Right lobe of liver (tissue), 6 donors: ENCODE measurements at places on chromosomes 16 and 17. TPM values are rescaled to one million over a fixed set of nuclear protein-coding genes. Genes with fewer than 3 reads are reported as not detected.
A peak's percentile ranks its signal among the peaks of the same experiment; 100 is the strongest.

The SHCBP1 gene
- 0.23 TPM for total RNA-seq

The ZG16B gene
- 0.24 TPM for total RNA-seq

DNA sequence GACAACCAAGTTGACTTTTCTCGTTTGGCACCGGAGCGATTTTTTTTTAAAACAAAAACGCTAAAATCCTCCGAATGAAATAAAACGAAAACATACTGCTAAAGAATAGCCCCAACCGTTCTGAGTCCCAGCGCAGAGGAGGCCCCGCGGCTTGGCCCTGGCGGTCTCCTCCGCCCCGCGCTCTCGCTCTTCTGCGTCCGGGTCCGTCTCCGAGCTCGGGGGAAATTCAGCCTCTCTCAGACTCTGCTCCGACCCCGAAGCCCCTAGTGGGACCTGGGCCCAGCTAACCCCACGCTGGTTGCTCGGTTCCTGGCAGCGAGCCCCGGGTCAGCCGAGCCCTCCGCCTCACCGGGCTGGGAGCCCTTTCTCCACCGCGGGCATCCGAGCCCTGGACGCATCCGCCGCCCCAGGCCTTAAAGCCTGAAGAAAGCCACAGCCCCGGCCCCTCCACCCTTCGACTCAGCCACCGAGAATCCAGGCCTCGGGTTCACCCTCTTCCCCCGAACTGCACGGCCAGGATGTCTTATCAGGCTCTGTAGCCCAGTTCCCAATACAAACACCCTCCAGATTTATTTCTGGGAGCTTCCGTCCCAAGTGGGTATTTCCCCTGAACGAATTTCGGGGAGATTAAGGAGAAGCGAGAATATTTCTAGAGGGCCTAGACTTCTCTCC, 1.2 kb downstream of the TBX2 start:
- no peaks in the 10 kb centered on the region for H3K27me3 ChIP-seq
- H3K4me3 ChIP-seq = peak overlapping the region; percentile 35
- H3K4me1 ChIP-seq = peaks cover 4% of the 10 kb centered on the region
- DNase-seq = no peak

The HEATR9 gene
- not detected for total RNA-seq

The EIF3C gene
- total RNA-seq = 251 TPM

The NACA2 gene
- not detected for total RNA-seq

The HCRT gene
- not detected for total RNA-seq

The LYRM9 gene
- total RNA-seq = 6.0 TPM

GRCh38 chr17:67164302-67164701, 80.7 kb downstream of the HELZ start:
- no peak for DNase-seq
- H3K36me3 ChIP-seq = peaks cover 4% of the 10 kb centered on the region
- no peaks in the 10 kb centered on the region for H3K27me3 ChIP-seq
- H3K27ac ChIP-seq = no peak overlapping the region

GRCh38 chr17:58643147-58643546, 48.7 kb downstream of the TEX14 start:
- no peak overlapping the region for H3K4me3 ChIP-seq
- H3K4me1 ChIP-seq = no peaks in the 10 kb centered on the region
- no peak overlapping the region for H3K27ac ChIP-seq
